ENCODE measurements at places on chromosomes 1 and 21.

DNA sequence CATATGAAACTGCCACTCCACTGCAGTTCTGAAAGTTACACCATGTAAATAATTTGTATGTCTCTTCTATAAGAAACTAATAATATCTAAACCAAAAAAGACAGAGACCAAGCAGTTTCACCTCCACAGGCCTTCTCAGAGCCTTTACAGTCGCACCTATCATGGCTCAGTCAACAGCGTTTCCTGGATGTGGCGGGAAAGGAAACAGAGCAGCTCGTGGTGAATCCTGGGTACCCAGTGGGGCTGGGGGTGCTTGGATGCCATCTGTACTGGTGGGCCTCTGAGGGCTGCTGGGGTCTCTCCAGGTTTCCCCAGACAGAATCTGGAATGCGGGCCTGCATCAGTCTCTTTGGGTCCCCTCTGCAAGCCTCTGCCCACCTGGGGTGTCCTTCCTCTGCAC lies 100.2 kb upstream of the CASZ1 start:
- no peak for DNase-seq

GRCh38 chr1:50066806-50067205 lies 41.9 kb upstream of the ELAVL4 start:
- no peak for DNase-seq

GRCh38 chr21:17513214-17514123 lies 626 bp downstream of the CXADR start:
- DNase-seq = no peak

- DNase-seq = no peak
These were observed 40.1 kb downstream of the CAMSAP2 start for GRCh38 chr1:200778766-200779165.

DNA sequence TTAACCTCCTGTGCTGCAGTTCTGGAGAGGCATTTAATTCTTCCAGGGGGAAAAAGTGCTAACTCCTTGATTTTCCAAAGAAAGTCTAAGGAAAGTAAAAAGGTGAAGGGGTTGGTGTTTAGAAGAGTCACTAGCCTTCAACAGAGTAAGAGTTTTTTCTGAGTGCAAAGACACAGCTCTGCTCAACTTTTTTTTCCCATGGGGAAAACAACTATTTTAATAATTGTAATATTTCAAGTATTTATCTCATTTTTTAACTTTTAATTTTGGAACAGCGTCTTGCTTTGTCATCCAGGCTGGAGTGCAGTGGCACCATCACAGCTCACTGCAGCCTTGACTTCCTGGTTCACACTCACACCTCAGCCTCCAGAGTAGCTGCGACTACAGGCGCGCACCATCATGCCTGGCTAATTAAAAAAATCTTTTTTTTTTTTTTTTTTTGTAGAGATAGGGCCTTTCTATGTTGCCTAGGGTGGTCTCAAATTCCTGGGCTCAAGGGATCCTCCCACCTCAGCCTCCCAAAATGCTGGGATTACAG lies 202.6 kb downstream of the APP start:
- DNase-seq = no peak

DNA sequence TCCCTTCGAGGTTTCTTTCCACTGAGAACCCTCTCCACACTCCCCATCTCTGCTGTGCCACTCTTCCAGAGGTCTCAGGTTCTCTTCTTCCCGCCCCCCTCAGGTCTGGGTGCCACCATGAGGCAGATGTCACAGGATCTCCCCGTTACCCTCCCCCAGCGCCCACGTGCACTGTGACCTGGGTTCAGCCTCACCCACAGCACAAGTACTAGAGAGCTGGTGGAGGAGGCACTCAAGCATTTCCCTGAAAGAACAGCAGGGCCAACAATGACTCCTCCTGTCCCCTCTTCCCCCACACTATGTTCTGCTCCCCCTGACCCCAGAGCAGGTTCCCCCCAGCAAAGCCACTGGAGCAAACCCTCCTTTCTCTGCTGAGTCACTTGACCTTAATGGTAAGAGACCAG lies 14.3 kb downstream of the PLEKHA6 start:
- peak; percentile 45 for DNase-seq

DNA sequence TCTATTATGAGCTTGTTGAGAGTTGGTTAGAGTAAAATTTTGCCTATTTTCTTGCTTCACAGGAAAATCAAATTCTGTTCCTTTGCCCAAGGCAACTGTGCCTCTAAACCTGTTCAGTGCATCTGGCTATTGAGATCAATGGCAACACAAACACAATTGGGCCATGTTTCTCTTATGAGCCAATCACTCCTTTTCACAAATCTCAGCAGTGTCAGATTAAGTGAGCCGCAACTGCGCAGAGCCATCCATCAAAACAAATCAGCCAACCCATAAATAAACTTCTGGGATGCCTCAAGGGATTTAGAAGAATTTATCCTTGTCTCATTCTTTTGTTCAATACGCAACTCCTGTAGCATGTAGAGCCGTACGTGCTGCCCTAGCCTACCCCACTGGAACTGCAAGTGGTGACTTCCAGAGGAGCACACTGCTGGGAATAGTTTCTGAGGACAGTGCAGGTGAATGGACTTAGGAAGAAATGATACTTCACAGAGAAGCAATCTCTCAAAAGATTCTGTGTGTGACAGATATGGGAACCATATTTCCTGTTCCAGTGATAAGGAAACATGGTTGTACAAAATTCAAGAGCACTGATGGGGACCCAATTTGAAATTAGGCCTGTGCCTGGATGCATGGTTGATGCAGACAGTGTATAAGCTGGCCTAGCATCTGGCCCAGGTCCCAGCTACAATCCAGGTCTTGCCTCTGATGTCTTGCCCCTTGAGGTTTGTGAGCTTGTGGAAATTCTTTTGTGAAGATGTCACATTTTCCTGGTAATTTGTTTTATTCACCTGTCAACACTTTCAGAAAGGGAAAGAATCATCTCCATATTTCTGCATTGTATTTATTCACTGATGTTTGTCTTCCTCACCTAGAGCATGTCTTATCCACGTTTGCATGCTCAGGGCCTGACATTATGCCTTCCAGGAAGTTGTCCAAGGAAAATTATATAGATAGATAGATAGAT lies 166.2 kb downstream of the URB2 start:
- no peak for DNase-seq

- DNase-seq = no peak
These were observed 6.9 kb downstream of the C1orf162 start for GRCh38 chr1:111480674-111481073.

- DNase-seq = no peak
These were observed 644.0 kb downstream of the AJAP1 start for GRCh38 chr1:5298376-5298775.

DNA sequence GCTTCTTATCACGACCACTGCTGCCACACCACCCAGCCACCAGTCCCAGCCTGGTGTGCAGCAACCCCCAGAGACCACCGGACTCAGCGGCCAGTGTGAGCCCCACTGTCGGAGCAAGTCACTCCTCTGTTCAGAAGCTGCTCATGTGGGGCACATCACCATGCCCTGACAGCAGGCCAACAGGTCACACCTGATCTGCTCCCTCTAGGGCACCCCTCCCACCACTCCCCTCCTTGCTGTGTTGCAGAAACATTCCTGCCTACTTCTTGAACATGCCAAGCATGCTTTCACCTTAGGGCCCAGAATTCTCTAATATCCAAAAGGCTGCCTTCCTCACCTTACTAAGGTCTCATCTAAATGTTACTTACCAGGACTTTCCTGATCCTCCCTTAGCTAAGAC lies 146.5 kb downstream of the SLC45A1 start:
- DNase-seq = no peak

DNA sequence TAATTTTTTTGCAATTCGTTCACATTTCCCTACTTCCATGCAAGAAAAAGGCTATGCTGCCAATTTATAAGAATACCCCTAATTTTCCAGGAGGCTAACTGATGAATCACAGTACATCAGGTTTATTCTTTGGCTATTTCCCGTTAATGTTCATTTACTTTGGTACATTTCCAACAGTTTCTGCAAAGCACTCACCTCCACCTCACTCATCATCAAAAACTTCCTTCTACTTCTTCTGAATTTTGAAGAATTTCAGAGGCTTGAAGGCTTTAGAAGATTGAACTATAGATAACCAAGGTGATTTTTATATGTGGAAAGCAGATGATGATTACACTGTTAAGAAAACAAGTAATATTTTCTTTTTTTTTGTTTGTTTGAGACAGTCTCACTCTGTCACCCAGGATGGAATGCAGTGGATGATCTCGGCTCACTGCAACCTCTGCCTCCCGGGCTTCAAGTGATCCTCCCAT lies 60.5 kb upstream of the HP1BP3 start:
- peak; percentile 33 for DNase-seq

DNA sequence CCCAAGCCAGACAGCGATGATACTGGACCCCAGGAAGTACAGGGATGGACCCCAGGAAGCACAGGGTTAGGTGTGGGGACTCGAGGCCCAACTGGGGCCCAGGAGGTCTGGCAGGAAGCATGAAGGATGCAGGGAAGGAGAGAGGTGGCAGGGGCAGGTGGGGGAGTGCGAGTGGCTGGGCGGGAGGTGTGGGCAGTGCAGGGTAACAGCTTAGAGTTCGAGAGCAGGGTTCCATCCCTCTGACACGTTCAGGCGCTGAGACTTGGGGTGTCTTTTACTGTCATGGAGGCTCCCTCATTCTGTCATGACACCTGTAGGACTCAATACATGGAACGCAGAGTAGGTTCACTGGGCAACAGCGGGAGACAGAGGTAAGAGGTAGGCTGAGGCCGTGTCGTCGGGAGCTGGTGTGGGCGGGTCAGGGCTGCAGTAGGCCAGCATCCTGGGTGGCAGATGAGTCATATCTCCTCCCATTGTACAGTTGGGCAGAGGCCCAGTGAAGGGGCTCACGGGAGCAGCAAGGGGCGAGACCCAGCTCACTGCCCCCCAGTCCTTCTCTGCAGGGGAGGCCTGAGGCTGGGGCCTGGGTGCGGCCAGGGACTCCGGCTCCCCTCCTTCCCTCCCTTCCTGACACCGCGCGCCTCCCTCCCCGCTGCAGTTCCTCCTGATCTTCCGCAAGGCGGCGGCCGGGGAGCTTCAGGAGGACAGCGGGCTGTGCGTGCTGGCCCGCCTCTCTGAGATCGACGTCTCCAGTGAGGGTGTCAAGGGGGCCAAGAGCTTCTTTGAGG lies 11.6 kb upstream of the CTRC start:
- no peak for DNase-seq

- DNase-seq = no peak
These were observed 52.8 kb upstream of the HNRNPU start for GRCh38 chr1:244917073-244917670.

DNA sequence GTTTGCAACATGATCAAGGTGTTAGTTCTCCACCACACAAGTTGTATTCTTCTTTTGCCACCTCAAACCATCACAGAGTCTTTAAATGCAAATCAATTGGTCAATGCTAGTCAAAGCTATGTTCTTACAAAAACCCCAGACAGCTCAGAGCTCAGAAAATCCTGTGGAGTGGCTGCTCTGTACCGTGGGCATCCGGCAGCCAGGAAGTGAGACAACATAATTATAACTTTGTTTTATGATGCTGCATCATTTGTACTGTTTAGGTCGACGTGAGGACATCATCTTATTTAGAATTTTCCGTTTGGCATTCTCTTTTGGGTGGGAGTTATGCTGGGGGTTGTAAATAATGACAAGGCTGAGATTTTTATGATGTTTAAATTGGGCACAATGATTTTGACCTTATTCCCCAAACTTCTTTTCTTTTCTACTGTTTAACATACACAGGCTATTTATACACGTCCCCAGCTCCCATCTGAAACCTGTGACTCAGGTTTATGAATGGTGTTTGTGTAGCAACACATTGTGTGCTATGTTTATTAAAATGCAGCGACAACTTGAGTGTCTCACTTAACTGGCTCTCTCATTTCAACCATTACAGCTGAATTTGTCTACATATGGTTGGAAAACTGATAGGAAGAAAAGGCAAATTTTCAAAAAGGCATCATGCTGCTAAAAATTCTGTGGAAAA lies 124.0 kb downstream of the CNIH3 start:
- no peak for DNase-seq

- DNase-seq = no peak
These were observed 33.5 kb downstream of the NIBAN1 start for GRCh38 chr1:184940694-184941409.

GRCh38 chr1:58443986-58444868 lies 102.3 kb downstream of the OMA1 start:
- no peak for DNase-seq

DNA sequence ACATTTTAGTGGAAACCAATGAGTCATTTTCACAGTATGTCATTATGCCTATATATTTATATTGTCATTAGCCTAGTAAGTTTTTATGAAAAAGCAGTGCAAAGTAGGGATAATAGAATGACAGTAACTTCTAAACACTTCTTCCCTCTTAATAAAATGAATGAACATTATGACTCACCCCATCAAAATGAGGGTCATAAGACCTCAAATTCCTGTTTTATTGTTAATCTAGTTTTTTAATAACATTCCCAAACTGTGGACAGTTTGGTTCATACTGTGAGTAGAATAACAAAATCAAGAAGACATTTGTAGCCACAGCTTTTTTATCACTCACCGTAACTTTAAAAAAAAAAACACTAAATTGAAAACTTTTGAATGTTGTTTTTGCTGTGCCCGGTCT lies 160.5 kb downstream of the LRRC40 start:
- peak; percentile 16 for DNase-seq

Measured in epithelial cell of proximal tubule (primary cell).